ENCODE measurements at places on chromosomes 5 and 9.

DNA sequence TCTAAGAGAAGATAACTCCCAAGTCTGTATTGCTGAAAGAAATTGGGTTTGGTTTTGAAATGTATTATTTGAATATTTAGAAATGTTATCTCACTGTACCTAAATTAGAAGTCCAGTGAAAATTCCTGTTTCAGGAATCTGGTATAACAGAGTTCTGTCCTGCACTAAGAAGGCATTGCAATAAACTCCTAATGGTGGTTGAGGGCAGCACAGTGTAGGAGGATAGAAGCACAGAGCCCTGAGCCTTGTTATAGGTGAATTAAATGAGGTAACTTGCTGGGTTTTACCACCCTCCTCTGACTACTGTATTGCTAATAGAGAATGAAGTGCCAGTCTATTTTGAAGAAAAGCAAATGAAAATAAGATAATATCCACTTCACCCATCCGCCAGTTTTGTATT, 143.4 kb downstream of the CD180 start:
- no peak for DNase-seq

- no peak for DNase-seq
Measured at GRCh38 chr5:7897014-7897600, 28.2 kb downstream of the MTRR start.

- no peak for DNase-seq
Measured at GRCh38 chr9:131728546-131728910, 11.3 kb downstream of the RAPGEF1 start.

DNA sequence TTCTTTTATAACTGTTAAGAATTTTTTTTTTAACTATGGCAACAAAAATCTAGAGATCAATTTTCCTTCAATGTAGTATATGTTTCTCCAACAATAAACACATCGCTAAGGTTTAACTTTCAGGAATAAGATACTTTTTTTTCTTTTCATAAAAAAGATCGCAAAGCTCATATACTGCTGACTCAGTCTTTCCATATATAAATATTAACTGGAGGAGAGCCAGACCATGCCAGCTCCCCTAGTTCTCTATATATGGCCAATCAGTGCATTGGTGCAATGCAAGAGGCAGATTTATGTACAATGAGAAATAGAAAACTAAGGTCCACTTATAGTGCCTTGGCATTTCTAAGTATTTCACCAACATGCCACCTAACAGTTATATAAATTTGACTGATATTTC, 89.2 kb upstream of the GAS1 start:
- DNase-seq = no peak

GRCh38 chr5:180315762-180316212, 23.9 kb upstream of the MAPK9 start:
- no peak for DNase-seq

GRCh38 chr9:35618854-35619799, 914 bp upstream of the CD72 start:
- DNase-seq = no peak

- no peak for DNase-seq
Measured at GRCh38 chr9:126875756-126876510, 15.5 kb downstream of the ZBTB34 start.

GRCh38 chr5:76710991-76711390, 4.9 kb upstream of the F2R start:
- DNase-seq = no peak

- no peak for DNase-seq
Measured at GRCh38 chr5:56358046-56358445, 124.9 kb upstream of the ANKRD55 start.

DNA sequence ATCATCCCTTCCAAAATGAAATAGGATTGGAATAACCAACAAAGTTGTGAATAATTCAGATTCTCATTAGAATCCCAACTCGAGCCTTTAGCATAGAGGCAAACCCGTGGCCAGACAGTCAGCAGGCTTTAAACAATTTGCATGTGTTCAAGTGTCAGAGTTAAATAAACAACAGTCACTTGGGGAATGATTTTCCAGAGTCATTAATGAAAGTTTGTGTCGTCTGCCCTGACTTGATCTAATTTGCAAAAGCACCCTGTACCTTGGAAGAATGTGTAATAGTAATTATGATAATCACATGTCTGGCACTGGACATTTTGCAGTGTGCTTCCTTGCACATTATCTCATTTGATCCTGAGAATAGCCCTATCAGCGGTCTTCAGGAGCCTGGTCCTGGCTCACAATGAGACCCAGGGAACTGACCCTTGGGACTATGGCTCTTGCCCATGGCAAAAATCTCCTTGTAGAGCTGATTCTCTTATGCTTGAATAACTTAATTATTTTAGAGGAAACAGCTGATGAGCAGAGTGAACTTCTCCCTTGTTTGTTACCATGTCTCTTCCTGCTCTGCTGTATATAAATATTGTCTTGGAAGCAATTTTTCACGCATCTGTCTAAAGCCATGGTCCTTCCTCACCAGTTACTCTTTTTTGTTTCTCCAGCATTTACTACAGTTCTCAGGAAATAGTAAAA, 272.7 kb downstream of the NR3C1 start:
- DNase-seq = no peak

DNA sequence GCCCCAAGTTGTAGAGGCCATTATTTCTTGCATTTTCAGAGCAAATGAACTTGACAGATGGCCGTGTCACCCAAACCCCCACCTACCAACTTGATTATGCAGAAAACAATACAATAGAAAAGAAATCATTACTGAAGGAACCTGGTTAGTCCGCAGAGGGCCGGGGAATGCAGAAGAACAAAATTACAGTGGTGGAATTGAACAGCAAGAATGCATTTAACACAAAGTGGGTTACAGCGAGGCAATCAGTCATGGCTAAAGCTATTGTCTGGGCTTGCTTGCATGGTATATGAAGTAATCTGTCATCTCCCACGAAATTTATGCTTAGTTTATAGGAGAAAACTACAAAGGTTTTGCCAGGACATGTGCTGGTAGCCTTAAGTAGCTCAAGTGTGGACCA, 238.3 kb upstream of the IRX1 start:
- no peak for DNase-seq

GRCh38 chr9:126703002-126703865, 89.5 kb downstream of the LMX1B start:
- DNase-seq = no peak

- no peak for DNase-seq
Measured at GRCh38 chr5:176631383-176632200, 1.1 kb downstream of the EIF4E1B start.

DNA sequence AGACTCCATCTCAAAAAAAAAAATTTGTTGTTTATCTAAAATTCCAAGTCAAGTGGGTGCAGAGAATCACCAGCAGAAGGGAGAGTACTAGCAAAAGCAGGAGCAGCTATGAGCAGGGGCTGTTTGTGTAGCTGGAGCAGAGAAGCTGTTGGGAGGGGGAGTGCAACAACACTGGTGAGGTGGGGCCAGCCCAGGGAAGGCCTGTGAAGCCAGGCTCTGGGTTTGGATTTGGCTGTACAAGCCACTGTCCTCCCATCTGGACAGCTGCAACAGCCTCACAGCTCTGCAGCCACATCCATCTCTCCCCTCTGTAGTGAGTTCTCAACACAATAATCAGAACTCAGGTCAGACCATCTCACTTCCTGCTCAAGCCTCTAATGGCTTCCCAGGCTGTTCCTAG, 59.4 kb downstream of the TMOD1 start:
- DNase-seq = no peak

DNA sequence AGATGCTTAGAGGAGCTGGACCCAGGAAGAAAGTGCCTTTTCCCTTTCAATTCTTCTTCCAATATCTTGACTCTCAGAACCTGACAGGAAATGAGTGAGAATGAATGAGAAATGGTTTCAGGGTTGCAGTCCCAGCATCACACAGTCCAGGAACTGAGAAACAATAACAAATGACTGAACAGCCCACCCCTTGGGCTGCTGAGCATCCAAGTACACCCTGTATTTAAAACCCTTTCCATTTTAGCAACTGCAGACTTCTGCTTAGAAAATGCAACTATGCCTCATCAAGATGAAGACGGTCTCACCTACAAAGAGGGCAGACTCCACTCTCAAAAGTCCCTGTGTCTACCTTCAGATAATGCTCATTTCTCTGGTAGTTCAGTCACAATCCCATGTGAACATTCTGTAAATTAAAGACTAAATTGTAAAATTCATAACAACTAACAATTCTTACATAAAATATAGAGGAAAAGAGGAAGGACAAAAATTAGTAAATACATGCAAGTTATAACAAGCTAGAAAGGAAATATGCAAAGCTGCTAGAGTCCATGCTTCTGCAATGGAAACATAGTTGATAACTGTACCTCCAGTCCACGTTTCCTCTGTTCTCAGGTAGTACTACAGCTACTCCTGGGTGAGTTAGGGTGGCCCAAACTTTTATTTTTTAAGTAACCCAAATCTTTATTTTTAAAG, 316.5 kb downstream of the ICE1 start:
- no peak for DNase-seq

DNA sequence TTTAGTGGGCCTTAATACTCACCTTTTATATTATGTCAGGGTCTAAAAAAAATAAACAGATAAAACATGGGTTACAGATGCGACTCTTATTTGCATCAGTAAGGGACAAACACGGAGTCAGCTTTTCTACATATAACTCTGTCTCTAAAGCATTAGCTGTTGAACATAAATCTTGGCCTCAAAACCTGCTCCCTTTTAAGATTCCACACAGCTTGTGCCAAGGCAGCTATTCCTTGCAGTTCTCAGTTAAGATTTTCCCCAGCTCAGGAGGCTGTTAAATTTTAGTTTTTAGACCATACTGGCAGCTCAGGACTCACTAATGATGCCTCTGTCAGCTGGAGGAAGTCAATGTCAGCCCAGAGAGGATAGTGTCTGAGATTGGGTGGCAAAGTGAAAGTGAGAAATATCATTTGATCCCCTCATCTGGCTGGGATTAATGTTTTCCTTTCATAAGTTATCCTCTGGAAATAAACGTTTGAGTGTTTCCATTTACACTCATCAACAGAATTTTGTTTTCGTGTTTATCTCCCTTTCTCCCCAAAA, 287.5 kb downstream of the ELAVL2 start:
- DNase-seq = no peak

DNA sequence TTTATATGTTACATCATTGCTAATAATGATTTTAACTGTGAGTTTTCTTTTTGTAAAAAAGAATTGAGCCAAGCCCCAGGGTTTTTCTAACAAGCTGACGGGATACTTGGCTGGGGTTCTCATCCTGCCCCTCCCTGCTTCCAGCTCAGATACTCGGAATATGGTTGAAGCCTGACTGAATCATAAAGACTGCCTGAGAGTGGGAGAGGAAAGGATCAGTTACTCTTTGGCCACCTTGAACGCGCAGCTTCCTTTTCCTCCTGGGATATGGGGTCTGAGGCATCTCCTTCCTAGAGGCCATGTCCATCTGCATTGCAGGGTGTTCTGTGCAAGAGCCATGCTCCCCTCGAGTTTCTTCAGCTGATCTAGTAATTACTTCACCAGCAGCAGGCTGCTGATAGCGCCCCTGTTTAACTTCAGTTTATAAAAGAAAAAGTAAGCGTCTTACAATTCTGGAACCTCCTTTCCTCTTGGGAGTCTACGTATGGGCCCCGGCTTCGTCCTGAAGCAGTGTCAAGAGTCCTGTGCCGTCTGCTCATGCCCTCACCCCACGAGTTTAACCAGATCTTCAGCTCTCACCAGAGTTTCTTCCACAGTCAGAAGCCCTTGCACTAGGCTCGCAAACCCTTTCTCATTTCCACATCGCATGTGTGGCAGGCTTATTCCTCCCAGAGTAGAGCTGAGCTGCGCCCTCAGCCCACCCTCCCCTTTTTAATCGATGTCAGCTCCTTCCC, 130.0 kb downstream of the MVB12B start:
- no peak for DNase-seq

DNA sequence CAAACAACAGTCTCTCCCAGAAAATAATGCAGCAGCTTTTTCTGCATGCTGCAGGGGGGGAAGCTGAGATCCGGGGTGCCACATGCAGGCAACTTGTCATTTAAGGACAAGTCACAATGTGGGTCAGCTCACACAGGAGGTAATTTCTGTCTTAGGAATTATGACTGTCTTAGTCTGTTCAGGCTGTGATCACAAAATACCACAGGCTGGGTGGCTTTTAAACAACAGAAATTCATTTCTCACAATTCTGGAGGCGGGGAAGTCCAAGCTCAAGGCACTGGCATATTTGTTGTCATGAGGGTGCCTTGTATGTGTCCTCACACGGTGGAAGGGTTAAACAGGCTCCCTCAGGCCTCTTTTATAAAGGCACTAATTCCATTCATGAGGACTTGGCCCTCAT, 127.7 kb downstream of the DIRAS2 start:
- DNase-seq = no peak

- no peak for DNase-seq
Measured at GRCh38 chr5:396531-396961, 46.4 kb upstream of the EXOC3 start.

DNA sequence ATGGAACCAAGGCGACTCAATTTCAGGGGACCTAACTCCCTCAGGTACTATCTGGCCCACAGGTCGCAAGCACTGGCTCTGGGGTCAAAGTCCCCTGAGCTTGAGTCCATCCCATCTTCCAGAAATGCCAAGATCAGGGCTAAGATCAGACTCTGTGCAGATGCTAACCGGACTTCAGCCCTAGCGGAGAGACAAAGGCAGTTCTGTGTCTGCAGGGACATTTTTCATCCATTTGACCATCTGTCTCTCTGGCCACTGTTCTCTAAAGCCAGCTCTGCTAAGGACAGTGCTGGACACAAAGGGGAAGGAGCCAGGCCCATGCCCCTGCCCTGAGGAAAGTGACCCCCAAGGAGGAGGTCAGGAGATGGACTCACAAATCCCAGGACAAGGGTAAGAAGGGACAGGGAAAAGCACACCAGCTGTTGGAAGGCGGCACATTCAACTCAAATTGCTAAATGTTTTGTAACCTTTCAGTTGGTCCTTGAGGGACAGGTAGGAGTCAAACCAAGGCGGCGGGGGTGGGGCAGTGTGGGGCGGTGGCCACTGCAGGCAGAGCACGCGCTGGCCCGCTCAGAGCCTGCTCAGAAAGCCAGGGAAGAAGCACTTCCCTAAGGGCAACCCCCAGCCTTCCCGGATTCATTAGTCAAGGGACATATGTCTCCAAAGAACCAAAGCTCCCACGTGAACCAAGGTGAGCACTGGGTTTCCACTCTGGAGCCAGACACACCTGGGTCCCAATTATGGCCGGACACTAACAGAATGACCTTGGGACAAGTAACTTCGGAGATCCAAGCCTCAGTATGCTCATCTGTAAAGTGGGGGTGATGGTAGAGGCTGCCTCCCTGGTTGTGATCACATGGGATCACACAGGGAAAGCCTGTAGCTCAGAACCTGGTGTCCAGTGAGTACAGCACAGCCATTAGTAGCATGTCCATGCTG, 42.8 kb downstream of the STK10 start:
- no peak for DNase-seq

DNA sequence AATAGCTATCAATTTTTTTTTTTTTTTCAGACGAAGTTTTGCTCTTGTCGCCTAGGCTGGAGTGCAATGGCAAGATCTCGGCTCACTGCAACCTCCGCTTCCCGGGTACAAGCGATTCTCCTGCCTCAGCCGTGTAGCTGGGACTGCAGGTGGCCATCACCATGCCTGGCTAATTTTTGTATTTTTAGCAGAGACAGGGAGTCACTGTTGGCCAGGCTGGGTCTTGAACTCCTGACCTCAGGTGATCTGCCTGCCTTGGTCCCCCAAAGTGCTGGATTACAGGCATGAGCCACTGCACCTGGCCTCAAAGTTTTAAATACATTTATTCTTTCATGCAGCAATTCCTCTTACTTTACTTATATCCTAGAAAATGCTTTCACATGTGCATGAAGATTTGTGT, 17.6 kb downstream of the TRIM14 start:
- DNase-seq = no peak

Data from Panc1 (cell line).